Suppressor macrophage treated with lipopolysaccharide for 4 hours (primary cell): ENCODE measurements at places on chromosomes 7 and 10.

GRCh38 chr10:88243836-88244730 lies 339.0 kb downstream of the RNLS start:
- no peak for DNase-seq

DNA sequence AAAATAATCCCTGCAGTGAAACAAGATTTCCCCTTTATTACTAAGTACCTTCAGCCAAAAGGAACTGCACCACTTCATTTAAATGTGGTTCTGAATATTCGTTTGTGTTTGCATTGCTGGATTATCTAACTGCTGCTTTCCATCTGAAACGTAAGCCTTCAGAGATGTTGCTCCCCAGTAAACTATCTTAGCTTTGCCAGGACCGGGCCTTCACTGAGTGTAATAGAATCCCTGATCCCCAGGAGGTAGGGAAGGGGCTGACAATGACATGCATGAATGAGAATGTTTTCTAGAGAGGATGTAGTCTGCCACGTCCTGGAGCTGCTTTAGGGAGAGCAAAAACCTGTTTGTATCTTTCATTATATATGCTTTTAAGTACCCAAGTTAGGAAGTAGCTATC lies 19.5 kb upstream of the INSYN2A start:
- DNase-seq: no peak

DNA sequence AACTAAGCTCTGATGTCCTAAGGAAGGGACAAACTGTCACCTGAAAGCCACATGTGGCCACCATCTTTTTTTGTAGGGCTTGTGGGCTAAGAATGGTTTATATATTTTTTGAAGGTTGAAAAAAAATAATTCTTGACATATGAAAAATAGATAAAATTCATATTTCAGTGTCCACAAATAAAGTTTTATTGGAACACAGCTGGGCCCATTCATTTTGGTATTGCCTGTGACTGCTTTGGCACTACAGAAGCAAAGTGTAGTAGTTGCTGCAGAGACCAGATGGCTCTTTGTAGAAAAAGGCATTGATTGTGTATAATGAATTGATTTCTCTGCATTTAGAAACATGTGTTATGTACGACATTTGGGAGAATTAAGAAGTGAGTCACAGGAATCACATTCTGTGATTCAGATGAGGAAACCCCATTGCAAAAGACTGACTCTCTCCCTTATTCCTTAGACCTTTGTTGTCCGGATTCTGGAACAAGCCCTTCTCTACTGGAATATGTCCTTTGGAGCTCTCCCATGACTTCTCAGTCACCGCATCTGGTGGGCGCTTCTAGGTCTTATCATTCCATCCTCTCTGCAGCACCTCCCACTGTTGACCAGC lies 438.7 kb downstream of the LRMDA start:
- DNase-seq: no peak

DNA sequence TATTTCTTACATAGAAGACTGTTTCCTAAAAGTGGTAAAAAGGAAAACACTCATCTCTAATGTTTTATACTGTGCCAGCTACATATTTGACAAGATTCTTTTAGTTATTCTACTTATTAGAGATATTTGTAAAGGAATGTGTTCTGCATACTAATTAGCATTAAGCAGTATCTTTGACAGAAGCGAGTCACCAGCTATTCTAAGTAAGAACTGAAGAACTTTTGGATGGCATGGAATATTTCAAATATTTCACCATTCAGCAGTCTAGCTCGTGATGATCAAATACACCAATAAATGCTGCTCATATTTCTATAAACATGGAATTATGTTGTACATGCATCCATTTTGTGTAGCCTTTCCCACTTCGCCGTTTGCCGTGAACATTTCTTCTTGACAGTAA lies 241.6 kb upstream of the TCF7L2 start:
- no peak for DNase-seq

DNA sequence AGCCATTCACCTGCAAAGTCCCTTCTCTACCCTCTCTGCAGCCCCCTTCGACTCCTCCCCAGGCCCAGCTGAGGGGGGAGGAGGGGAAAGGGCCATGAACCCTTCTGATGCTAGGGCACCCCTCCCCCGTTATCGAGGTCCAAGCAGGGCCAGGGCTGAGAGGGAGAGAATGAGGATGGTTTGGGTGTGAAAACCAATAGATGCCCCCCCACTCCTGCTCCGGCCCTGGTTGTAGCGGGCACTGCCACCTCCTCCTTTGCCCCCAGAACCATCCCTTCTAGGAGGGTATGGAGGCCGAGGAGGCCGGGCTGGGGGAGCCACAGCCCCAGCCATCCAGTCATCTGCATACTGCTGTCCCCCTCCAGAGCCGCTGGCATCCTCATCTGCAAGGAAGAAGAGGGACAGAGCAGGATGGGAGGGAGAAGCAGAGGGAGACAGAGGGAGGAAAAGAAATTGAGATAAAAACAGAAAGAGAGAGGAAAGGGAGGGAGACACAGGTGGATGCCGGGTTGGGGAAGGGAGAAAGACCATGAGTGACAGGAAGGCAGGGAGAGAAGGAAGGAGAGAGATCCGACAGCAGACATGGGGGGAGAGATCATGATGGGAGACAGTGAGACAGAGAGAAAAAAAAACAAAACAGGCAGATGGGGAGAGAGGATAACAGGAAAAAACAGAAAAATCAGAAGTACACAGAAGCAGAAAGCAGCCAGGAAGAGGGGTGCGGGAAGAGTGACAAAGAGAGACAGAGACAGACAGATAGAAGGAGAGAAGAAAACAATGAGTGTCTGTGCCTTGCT lies 1.9 kb upstream of the GAL3ST4 start:
- DNase-seq: no peak

DNA sequence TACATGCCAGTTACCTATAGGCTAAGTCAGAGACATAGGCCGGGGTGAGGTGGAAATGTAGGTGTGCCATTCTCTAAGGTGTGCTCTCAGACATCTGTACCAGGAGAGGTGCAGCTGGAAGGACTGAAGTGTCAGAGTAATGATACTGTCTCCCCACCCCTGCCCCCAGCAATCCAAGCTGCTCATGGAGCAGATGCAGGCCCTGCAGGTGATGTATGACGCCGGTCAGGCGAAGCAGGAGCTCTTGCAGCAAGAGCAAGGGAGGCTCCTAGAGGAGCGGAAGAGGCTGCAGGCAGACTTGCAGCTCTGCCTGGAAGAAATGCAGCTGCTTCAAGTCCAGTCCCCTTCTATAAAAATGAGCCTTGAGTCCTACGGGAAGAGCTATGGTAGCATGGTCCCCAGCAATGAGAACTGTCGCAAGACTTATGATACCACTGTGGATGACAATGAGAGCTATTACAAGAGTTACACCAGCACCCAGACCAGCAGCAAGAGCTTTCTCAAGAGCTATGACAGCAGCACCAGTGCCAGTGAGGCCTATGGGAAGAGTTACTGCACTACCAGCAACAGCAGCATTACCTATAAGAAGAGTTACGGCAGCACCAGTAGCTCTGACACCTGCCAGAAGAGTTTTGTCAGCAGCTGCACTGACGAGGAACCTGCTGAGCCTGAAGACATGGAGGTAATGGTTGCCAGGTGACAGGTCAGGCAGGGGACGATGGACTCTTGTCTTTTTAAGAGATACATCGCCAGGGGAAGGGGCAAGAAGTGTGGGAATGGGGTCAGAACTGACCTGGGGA lies 18.4 kb upstream of the FLNC start:
- DNase-seq: no peak

DNA sequence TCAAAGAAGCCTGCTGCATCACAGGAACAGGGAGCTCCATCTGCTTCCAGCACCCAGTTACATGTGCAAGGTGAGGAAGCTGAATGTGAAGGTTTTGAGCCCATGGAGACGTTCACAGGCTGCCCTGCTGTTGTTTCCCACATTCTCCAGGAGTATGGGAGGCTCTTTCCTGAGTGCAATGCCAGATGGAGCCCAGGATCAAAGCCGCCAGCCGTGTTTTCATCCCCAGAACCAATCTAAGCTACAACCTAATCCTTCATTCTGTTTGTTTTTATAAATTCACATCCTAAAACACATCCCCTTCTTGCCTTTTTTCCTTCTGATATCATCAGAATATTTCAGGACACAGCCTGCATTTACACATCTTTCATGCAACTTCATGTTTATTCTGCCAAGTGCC lies 98.9 kb upstream of the PRR15 start:
- no peak for DNase-seq

GRCh38 chr7:69334701-69335100 lies 263.6 kb upstream of the AUTS2 start:
- DNase-seq: no peak

DNA sequence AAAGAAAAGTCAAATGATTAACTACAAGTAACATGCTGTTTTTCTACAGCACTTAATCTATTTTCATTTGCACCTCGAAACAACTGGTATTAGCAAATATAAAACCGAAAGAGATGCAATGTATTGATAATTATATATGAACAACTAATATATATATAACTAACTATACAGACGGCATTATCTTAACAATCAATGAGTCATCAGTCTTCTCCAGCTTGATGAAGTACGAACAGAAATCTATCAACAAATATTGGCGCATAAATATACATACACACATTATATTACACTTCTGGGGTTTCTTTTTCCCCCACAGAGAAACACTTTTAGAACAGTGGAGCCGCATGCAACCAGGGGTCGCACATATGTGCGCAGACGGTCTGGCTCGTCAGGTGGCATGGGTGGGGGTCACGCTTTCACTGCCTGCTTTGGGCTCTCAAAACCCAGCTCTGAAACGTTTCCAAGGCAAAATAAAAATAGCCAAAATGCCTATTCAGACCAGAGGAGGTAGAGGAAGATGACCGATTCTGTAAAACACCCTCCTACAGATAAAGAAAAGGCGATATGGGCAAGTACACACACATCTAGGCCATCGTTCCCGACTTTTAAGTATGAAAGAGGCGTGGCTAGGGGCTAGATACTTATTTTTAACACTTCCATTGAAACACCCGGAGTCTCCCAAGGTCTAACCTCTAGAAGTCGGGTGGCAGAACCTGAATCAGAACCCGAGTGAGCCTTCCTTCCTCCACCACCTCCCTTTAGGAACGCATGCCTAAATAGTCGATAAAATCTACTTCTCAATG lies 1.7 kb downstream of the ARHGAP12 start:
- no peak for DNase-seq

DNA sequence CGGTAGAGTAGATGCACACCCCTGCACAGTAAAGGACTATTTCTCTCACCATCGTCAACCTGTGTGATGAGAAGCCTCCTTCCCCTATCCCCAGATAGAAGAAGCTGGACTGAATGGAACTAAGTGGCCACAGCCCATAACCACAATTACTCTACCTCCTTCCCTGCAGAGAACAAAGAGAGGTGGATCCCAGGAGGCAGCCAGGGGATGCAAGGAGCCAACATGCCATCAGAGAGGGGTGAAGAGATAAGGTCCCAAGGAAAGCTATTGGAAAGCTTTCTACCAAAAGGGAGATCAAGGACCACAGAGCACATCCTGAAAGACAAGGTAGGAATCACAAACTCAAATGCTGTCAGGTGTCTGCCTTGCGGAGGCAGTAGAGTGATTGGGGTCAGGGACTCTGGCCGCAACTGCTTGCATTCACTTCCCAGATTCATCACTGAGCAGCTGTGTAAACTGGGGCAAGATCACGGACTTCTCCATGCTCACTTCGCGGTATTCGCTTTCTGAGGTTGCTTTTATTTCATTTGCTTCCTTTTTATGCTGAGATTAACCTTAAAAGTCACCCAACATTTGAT lies 81.6 kb upstream of the MYO3A start:
- DNase-seq: no peak

- DNase-seq: no peak
Measured at GRCh38 chr7:51249991-51250390, 66.6 kb downstream of the COBL start.

GRCh38 chr10:81838950-81839349 lies 36.0 kb upstream of the NRG3 start:
- DNase-seq: no peak

DNA sequence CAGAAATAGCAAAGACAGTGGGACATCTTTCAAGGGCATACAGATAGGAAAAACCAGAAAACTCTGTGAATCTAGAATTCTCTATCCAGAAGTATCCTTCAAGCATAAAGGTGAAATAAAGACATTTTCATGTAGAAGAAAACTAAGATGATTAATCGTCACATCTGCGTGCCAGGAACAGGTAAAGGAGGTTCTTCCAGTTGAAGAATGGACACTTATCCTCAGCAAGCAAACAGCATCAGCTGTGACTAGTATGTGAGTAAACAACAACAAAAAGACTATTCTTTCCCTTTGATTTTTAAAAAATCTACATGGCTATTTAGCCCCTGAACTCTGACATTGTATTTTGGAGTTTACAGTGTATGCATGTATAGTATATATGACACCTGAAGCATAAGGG lies 124.9 kb downstream of the LRMDA start:
- DNase-seq: no peak

DNA sequence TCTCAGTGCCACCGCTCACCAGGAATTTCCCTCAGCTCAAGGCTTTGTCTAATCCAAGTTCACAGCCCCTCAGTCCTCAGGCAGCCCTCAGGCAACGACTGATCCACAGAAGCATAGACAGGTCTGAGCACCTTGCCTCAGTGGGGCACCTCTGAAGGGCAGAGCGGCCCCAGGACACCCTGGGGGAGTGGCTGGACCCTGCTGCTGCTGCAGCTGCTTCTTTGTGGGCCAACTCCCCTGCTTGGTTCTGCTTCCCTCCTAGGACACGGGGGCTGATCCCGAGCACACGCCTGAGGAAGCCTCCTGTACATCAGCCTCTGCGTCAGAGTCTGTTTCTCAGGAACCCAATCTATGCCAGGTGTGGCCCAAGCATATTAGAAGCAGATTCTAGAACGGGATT lies 16.2 kb downstream of the CUZD1 start:
- no peak for DNase-seq

DNA sequence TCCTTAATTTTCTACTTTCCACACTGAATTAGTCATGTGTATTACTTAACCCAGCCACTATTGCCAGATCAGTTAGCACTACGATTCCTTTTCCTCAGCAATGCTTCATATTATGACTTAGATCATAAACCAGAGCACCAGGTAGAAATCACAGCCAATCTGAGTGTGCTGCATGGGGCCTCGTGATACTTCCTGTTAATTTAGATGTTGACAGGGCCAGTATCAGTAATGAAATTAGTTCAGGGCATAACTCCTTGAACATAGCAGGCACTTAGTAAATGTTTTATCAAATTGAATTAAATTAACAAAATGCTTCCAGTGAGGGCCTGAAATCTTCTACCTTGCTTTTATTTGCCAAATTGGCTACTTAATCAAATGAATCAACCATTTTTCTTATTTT lies 169.3 kb upstream of the LRGUK start:
- DNase-seq: no peak

DNA sequence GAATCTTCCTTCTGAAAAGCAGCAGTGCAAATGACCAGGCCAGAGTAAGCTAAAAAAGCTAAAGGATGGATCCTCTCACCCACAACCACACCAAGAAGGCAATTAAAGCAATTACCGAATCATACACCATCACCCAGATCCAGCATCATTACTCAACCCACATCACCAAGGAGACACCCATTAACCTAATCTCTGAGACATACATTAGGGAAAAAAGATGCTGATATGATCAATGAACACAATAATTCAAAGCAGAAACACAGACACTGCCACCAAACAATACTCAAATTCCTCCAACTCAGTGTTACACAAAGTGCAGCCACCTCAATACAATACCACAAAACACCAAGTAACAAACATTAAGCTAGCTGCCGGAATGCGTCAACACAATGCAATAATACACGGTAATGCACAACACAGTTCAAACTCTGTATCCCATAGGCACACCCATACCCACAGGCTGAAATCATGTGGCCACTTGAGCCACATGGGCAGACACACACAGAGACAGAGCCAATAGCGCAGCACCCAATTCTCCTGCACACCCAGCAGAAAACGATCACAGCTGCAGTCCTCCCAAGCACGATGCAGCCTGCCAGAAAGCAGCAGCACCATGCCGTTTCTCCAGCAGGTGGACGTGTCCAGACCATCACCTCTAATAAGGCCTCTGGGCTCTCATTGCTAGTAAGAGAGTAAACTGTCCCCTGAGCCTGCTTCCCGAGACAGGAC lies 21.5 kb downstream of the PAX2 start:
- DNase-seq: no peak
